Osteocyte (in vitro differentiated cells): ENCODE measurements at places on chromosomes 1 and 21. TPM values are rescaled to one million over a fixed set of nuclear protein-coding genes. Genes with fewer than 3 reads are reported as not detected.
A peak's percentile ranks its signal among the peaks of the same experiment; 100 is the strongest.

Gene ATP6V1G3
- not detected in 2 replicates for total RNA-seq

- no peaks in the 10 kb centered on the region for H3K36me3 ChIP-seq
- peaks cover 2% of the 10 kb centered on the region for H3K4me1 ChIP-seq
- H3K27me3 ChIP-seq = no peaks in the 10 kb centered on the region
- no peak overlapping the region for H3K4me3 ChIP-seq
- DNase-seq = no peak
Measured at GRCh38 chr1:43463479-43463878, 9.7 kb upstream of the HYI start.

GRCh38 chr1:199619223-199619622 lies 408.3 kb upstream of the NR5A2 start:
- no peaks in the 10 kb centered on the region for H3K4me1 ChIP-seq
- no peak for DNase-seq
- peaks cover 32% of the 10 kb centered on the region for H3K27me3 ChIP-seq
- H3K27ac ChIP-seq = no peak overlapping the region
- no peak overlapping the region for H3K4me3 ChIP-seq

- no peak for DNase-seq
- H3K4me3 ChIP-seq = no peak overlapping the region
- H3K27ac ChIP-seq = no peak overlapping the region
- no peaks in the 10 kb centered on the region for H3K27me3 ChIP-seq
Measured at GRCh38 chr1:53246261-53247134, 8.2 kb upstream of the MAGOH start.

DNA sequence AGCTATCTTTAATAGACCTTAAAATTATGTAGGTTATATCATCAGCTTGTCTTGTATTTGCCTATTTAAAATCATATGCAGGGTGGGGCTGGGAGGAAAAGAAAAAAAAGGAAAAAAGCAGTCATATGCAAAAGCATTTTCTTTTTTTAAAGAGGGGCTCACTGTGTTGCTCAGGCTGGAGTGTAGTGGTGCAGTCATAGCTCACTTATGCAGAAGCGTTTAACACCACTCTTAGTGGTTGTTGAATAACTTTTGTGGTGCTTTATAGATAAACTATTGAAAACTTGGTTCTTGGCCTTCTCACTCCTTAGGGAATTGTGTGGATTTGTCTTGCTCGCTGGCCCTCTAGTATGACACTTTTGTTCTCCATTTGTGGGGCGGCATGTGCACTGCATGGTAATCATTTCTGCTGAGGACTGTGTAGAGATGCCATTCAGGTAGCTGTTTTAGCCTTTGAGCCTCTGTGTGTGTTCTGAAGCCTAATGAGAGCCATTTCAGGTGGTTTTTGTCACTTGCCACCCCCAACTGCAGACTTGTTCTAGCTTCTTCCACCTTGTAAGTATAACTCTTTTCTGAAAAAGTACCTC lies 77.8 kb downstream of the KIF1B start:
- H3K27ac ChIP-seq = no peak overlapping the region
- H3K36me3 ChIP-seq = peaks cover 35% of the 10 kb centered on the region
- no peak for DNase-seq
- no peaks in the 10 kb centered on the region for H3K27me3 ChIP-seq

DNA sequence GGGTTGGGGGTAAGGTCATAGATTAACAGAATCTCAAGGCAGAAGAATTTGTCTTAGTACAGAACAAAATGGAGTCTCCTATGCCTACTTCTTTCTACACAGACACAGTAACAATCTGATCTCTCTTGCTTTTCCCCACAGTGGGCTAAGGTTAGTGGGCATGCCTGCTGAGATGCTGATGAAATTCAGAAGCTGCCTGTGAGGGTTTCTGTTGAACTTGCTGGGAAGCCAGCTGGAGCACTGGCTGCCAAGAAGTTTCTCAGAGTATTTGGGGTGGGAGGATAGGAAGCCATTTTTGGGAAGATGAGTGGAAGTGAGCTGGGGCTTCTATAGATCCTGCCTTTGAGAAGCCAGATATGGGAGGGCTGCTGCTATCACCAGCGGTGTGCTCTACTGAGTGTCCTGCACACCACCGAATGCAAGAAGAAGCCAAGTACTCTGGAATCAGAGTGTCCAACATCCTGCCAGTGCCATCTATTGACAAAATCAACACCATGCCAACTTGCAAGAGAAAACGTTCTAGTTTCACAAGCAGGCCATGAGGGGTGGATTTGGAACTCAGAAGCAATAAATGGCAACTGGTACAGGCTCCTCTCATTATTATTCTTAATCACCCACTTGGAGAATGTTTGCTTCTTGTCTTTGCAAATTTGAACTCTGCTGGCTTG lies 102.7 kb downstream of the PTPRU start:
- H3K36me3 ChIP-seq = no peaks in the 10 kb centered on the region
- no peak overlapping the region for H3K4me3 ChIP-seq
- no peak for DNase-seq
- no peaks in the 10 kb centered on the region for H3K4me1 ChIP-seq
- H3K27ac ChIP-seq = no peak overlapping the region

- H3K36me3 ChIP-seq = peaks cover 2% of the 10 kb centered on the region
- H3K27ac ChIP-seq = no peak overlapping the region
- DNase-seq = no peak
- no peak overlapping the region for H3K4me3 ChIP-seq
- no peaks in the 10 kb centered on the region for H3K27me3 ChIP-seq
Measured at GRCh38 chr1:17673329-17674072, 81.6 kb upstream of the ACTL8 start.

GRCh38 chr1:201713086-201713810 lies 115.7 kb upstream of the IPO9 start:
- H3K36me3 ChIP-seq = peaks cover 5% of the 10 kb centered on the region
- peak; percentile 97 for DNase-seq
- H3K4me1 ChIP-seq = peaks cover 88% of the 10 kb centered on the region
- H3K27me3 ChIP-seq = no peaks in the 10 kb centered on the region
- H3K4me3 ChIP-seq = peak overlapping the region; percentile 44

- no peak overlapping the region for H3K4me3 ChIP-seq
- H3K27me3 ChIP-seq = no peaks in the 10 kb centered on the region
- no peaks in the 10 kb centered on the region for H3K4me1 ChIP-seq
- no peak overlapping the region for H3K27ac ChIP-seq
- no peak for DNase-seq
Measured at GRCh38 chr1:217622042-217622441, 8.8 kb downstream of the GPATCH2 start.

DNA sequence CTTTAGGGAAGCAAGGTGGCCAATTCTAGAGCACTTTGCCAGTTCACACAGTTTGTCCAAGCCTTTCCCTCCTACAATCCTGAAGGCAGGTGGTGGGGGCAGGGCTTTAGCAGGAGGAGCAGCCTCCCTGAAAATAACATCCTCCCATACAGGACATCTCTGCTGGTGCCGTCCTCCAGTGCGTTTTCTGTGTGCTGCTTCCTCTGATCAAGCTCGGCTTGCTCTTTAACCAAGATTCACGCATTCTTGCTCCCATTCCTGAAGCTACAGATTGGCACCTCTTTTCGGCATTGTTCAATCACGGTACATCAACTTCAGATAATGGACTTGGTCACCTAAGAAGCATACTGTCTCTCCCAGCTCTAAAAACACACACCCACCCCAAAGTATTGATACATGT lies 7.5 kb upstream of the DPT start:
- H3K27me3 ChIP-seq = peaks cover 8% of the 10 kb centered on the region
- H3K4me3 ChIP-seq = no peak overlapping the region
- no peaks in the 10 kb centered on the region for H3K36me3 ChIP-seq
- DNase-seq = no peak

DNA sequence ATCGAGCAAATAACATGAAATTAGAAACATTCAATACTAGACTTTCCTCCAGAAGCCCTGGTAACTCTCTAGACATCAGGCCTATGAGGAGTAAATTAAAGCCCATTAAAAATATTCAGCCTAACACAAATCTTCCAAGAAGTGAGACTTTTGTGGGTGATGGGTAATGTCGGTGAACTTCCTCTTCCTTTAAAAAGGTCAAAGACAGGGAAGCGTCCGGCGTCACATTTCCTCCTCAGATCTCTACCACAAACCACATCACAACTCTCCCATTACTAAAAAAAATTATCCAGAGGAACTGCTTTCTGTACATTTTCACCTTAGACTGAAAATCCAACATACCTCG lies 1.4 kb downstream of the EIF4G3 start:
- peaks cover 39% of the 10 kb centered on the region for H3K4me1 ChIP-seq
- H3K27me3 ChIP-seq = no peaks in the 10 kb centered on the region
- H3K4me3 ChIP-seq = peak overlapping the region; percentile 78
- H3K27ac ChIP-seq = peak overlapping the region; percentile 86
- DNase-seq = no peak

DNA sequence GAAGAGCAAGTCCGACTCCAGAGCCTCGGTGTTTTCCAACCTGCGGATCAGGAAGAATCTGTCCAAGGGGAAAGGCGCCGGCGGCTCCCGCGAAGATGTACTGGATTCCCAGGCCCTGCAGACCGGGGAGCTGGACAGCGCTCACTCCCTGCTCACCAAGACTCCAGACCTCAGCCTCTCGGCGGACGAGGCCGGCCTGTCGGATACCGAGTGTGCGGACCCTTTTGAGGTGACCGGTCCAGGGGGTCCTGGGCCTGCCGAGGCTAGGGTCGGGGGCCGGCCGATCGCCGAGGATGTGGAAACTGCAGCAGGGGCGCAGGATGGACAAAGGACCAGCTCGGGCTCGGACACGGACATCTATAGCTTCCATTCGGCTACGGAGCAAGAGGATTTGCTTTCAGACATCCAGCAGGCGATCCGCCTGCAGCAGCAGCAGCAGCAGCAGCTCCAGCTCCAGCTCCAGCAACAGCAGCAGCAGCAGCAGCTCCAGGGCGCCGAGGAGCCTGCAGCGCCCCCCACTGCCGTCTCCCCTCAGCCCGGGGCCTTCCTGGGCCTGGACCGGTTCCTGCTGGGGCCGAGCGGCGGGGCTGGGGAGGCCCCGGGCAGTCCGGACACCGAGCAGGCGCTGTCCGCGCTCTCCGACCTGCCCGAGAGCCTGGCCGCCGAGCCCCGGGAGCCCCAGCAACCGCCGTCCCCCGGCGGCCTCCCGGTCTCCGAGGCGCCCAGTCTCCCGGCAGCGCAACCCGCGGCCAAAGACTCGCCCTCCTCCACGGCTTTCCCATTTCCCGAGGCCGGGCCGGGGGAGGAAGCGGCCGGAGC lies 827 bp downstream of the FMN2 start:
- H3K27ac ChIP-seq = peak overlapping the region; percentile 84
- H3K4me3 ChIP-seq = peak overlapping the region; percentile 86
- peaks cover 30% of the 10 kb centered on the region for H3K4me1 ChIP-seq
